ENCODE measurements at places on chromosomes 6 and 20. TPM values are rescaled to one million over a fixed set of nuclear protein-coding genes. Genes with fewer than 3 reads are reported as not detected.
A peak's percentile ranks its signal among the peaks of the same experiment; 100 is the strongest.

DNA sequence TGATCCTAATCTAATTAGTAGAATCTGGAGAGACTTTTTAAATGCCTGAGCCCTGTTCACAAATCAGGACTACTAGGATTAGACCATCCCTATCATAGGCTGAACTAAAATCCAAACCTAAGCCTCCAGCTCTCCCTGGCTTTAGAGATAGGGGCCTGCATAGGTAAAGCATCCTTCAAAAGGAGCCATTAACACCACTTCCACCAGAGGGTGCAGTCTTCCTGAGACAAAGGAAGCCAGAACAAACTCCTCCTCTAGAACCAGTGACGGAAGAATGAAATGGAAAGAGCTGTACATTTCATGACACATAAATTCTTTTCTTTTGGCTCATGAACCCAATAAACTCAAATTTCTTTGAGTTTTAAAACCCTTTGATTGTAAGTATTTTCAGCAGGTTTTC, 291.2 kb upstream of the ADGRB3 start:
- no peaks in the 10 kb centered on the region for H3K27me3 ChIP-seq
- H3K4me1 ChIP-seq: no peaks in the 10 kb centered on the region
- no peak overlapping the region for H3K27ac ChIP-seq
- H3K4me3 ChIP-seq: no peak overlapping the region
- no peak for DNase-seq

GRCh38 chr6:53862662-53863462, 68.1 kb downstream of the LRRC1 start:
- no peak overlapping the region for H3K4me3 ChIP-seq
- no peaks in the 10 kb centered on the region for H3K27me3 ChIP-seq
- H3K36me3 ChIP-seq: no peaks in the 10 kb centered on the region
- no peak overlapping the region for H3K27ac ChIP-seq
- H3K4me1 ChIP-seq: no peaks in the 10 kb centered on the region
- no peak for DNase-seq

- H3K4me3 ChIP-seq: no peak overlapping the region
- H3K36me3 ChIP-seq: no peaks in the 10 kb centered on the region
- H3K27ac ChIP-seq: no peak overlapping the region
- no peak for DNase-seq
- H3K4me1 ChIP-seq: peaks cover 4% of the 10 kb centered on the region
Measured at GRCh38 chr6:146884728-146885127, 286.0 kb downstream of the ADGB start.

DNA sequence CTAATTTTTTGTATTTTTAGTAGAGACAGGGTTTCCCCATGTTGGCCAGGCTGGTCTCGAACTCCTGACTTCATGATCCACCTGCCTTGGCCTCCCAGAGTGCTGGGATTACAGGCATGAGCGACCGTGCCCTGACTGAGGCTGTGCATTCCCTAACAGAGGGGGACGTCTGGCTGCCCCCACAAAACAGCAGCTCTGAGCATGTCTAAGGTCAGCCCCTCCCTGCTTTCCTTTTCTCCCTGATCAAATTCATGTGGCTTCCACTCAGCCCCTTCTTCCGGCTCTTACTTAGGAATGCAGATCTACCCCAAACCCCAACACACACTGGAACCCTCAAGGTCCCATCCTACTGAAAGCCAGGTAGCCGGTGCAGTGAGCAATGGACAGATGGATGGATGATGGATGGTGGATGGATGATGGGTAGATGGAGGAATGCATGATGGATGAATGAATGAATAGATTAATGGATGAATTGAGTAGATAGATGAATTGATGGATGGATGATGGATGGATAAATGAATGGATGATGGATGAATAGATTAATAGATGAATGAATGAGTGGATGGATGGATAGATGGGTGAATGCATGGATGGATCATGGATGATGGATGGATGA, 91.5 kb upstream of the BHLHE23 start:
- no peak overlapping the region for H3K27ac ChIP-seq
- DNase-seq: no peak
- no peak overlapping the region for H3K4me3 ChIP-seq
- peaks cover 2% of the 10 kb centered on the region for H3K27me3 ChIP-seq
- no peaks in the 10 kb centered on the region for H3K36me3 ChIP-seq

DNA sequence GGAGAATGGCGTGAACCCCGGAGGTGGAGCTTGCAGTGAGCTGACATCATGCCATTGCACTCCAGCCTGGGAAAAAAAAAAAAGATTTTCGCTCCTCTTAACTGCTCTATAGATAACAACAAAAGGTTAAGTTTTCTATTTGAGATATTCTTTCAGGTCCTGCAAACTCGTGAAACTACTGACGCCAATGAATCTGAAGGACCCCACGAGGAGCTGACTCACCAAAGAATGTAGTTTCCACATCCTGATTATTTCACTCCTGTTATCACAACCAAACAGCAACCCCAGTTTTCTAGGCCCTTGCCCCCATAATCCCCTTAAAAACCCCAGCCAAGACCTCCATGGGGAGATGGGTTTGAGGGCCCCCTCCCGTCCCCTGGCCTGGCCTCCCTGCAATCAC, 58.7 kb downstream of the OTOR start:
- H3K27me3 ChIP-seq: no peaks in the 10 kb centered on the region
- no peaks in the 10 kb centered on the region for H3K4me1 ChIP-seq
- no peaks in the 10 kb centered on the region for H3K36me3 ChIP-seq
- no peak overlapping the region for H3K27ac ChIP-seq

GRCh38 chr6:133854364-133855275, 34.3 kb upstream of the TCF21 start:
- no peak overlapping the region for H3K27ac ChIP-seq
- H3K4me1 ChIP-seq: no peaks in the 10 kb centered on the region
- peaks cover 5% of the 10 kb centered on the region for H3K27me3 ChIP-seq
- no peak for DNase-seq
- no peak overlapping the region for H3K4me3 ChIP-seq

DNA sequence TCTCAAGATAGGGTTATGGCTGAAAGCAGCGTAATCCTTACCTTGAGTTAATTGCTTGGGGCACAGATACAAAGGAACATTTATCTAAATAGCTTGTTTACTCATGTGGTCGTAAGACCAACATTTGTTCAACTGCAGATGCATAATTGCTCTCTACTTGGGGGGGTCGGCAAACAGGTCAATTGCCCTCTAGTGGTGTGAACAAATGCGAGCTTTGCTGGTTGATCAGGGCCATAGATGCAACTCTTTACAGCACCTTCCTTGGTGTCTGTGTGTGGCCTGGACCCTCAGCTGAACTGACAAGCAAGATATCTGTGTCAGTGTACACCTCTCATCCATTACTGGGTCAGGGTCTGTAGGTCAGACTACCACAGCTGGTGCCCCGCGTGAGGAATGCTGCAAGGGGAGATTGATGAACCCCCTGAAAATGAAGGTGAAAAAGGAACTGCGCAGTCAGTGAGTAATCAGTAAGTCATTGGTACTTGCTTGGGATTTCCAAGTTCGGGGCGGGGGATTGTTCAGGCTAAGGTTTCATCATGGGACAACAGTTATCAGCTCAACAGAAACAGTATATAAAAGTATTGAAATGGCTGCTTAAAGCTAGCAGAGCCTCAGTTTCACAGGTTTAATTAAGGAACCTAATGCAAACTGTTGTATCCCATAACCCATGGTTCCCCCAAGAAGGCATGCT, 24.0 kb downstream of the HLA-DPA1 start:
- no peak for DNase-seq
- H3K4me3 ChIP-seq: no peak overlapping the region

DNA sequence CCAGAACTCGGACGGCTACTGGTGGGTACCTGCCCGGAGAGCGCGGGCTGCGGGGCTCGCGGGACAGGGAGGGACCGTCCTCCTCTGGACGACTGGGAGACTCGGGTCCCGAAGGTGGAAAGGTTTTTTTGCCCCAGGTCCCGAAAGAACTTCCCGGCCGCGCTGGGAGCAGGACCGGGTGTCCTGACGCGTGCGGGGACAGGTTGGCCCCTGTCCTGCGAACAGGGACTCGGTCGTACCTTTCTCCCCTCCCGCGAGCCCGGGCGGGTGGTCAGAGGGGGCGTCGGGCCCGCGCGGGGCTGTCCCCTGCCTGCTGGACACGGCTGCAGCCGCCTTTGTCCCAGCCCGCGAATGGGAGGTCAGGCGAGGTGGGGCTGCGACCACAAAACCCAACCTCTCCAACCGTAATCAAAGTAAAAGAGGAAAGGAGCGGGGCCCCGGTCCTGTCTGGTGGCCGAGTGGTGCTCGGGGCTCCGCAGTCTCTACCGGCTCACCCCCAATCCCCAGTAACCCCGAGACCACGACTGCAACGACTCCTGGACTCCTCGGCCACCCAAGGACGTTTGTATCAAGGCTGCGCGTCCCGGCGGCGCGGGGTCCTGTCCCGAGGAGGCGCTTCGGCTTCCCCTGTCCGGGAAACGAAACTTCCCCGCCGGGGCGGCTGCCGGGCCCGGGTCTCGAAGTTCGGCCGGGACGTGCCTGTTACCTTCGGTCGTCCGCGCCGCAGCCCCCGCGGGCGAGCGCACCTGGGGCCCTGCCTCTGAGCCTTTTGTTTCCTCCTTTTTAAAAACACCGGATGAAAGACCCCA, 798 bp downstream of the DSP start:
- peak overlapping the region; percentile 93 for H3K27ac ChIP-seq
- DNase-seq: peak; percentile 41
- H3K36me3 ChIP-seq: no peaks in the 10 kb centered on the region
- H3K4me3 ChIP-seq: peak overlapping the region; percentile 93
- no peaks in the 10 kb centered on the region for H3K27me3 ChIP-seq
- peaks cover 34% of the 10 kb centered on the region for H3K4me1 ChIP-seq

DNA sequence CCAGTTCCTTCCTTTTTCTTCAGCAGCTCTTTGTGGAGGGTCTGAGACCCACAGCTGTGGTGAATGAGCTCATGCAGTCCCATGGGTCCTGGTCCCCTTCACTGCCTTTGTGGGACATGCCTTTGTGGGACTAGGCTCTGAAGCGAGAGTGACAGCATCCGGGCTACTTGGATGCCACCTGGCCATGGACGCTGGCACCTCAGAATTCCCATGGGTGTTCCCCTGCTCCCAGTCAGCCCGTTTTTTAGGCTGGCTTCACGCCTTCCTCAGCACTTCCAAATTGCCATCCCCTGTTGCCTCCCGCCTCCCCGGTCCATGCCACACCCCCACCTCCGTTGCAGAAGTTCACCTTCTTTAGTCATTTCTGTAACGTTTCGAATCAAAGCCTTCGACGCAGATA, 45.1 kb downstream of the RAMACL start:
- no peak overlapping the region for H3K4me3 ChIP-seq
- no peaks in the 10 kb centered on the region for H3K27me3 ChIP-seq
- H3K4me1 ChIP-seq: no peaks in the 10 kb centered on the region
- no peaks in the 10 kb centered on the region for H3K36me3 ChIP-seq
- H3K27ac ChIP-seq: no peak overlapping the region

GRCh38 chr20:17395729-17396128, 135.4 kb downstream of the BFSP1 start:
- H3K27me3 ChIP-seq: no peaks in the 10 kb centered on the region
- H3K4me3 ChIP-seq: no peak overlapping the region
- no peak overlapping the region for H3K27ac ChIP-seq
- no peaks in the 10 kb centered on the region for H3K4me1 ChIP-seq
- DNase-seq: no peak

DNA sequence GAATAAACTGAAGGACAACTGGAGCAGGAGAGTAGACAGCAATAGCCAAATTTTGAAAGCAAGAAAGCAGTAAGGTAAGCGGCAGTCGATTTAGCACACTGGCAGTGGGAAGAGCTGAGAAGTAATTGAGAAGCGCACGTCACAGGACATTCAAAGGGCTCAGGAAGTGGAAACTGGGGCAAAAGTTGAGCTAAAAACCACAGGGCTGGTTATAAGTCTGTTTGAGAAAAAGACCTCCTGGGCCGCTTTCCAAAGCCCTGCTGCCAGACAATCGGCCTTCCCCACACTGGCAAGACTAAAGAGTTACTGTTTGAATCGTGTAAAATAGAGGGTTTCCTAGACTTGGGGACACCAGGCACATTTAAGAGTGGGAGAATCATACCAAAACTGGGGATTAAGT, 161.4 kb downstream of the DNAH8 start:
- no peaks in the 10 kb centered on the region for H3K27me3 ChIP-seq
- H3K4me3 ChIP-seq: no peak overlapping the region
- no peaks in the 10 kb centered on the region for H3K36me3 ChIP-seq

DNA sequence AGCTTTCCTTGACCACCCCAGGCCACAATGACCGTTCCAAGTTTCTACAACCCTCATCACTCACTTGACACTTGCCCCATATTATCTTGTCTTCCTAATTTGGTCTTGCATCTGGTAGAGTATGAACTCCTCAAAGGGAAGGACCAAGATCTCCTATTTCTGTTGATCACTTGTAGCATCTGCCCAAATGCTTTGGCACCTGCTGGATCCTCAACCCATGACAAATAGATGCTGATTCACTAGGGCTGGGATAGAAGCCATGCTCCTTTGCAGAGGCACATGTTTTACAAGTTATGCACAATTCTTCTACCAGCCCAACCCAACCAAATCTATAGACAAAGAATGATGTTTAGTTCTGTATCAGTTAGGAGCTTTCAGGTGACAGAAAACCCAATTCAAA, 110.7 kb downstream of the UNC5CL start:
- no peak for DNase-seq
- no peak overlapping the region for H3K27ac ChIP-seq
- no peaks in the 10 kb centered on the region for H3K36me3 ChIP-seq
- no peaks in the 10 kb centered on the region for H3K4me1 ChIP-seq

DNA sequence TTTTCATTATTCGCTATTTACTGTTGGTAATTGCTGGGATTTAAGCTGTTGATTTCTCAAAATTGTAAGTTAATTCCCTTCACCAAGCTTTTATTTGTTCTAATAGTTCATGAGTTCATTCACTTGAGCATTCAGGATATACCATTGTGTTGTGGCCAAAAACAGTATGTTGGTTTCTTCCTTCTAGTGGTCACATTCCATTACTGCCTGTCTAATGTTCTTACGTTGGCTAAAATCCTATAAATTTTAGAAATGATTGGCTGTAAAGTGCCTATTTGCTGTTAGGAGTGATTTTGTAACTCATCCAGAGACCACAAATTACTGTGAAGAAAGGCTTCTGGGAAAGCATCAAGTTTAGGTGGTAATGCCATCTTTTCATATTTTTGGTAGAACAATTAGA, 76.3 kb downstream of the FARS2 start:
- no peaks in the 10 kb centered on the region for H3K27me3 ChIP-seq
- DNase-seq: no peak
- no peaks in the 10 kb centered on the region for H3K36me3 ChIP-seq
- no peak overlapping the region for H3K4me3 ChIP-seq
- H3K27ac ChIP-seq: no peak overlapping the region

Gene HMGCLL1
- total RNA-seq: 0.93 TPM

Gene CLIC1
- total RNA-seq: 56.5 TPM

Gene SIM1
- not detected for total RNA-seq

Gene SAMD10
- total RNA-seq: 1.4 TPM

Data from liver (tissue), 10 donors.